ENCODE measurements at places on chromosomes 7 and 10. TPM values are rescaled to one million over a fixed set of nuclear protein-coding genes. Genes with fewer than 3 reads are reported as not detected.

DNA sequence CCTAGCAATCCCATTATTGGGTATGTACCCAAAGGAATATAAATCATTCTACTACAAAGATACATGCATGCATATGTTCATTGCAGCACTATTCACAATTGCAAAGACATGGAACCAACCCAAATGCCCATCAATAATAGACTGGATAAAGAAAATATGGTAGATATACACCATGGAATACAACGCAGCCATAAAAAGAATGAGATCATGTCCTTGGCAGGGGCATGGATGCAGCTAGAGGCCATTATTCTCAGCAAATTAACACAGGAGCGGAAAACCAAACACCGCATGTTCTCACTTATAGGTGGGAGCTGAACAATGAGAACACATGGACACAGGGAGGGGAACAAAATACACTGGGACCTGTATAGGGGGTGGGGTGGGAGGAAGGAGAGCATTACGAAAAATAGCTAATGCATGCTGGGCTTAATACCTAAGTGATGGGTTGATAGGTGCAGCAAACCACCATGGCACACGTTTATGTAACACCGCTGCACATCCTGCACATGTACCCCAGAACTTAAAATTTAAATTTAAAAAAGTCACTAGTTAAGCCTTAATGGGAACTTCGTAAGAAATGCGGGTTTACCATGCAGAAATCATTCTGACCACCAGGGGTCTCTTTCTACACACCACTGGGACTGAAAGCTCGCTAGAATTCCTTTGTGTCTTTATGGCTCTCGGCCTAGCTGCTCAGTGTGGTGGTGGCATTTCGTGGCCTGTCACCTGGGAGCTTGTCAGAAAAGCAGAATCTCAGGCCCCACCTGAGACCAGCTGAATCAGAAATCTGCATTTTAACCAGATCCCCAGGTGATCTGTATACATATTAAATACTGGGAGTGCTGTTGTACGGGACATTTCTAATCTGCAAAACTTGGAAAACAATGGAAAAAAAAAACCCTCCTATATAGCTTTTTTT lies 9.5 kb downstream of the ANKRD1 start:
- no peak overlapping the region for H3K27ac ChIP-seq
- no peaks in the 10 kb centered on the region for H3K27me3 ChIP-seq
- H3K4me3 ChIP-seq = no peak overlapping the region

- H3K4me1 ChIP-seq = no peaks in the 10 kb centered on the region
- no peaks in the 10 kb centered on the region for H3K36me3 ChIP-seq
- no peak overlapping the region for H3K27ac ChIP-seq
- H3K4me3 ChIP-seq = no peak overlapping the region
- DNase-seq = no peak
These were observed 23.0 kb upstream of the DLD start for GRCh38 chr7:107867858-107868466.

DNA sequence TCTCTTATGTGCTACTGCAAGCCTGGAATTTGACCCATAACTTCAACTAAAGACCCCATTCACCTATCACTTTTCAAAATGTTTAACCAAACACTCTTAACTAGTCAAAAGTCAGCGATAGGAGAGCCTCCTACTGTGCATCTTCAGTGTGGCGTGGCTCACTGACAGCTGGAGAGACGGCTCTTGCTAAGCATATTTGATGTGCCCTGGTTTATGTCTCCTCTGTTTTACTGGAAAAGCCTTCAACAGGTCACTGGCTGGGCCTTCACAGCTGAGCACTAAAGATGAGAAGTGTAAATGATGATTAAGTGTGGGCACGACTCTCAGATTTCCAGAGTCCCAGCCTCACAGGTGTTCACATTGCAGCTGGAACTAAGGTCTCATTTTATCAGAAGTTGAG lies 472.1 kb downstream of the SEMA3D start:
- H3K36me3 ChIP-seq = no peaks in the 10 kb centered on the region
- no peak for DNase-seq
- no peak overlapping the region for H3K27ac ChIP-seq

- no peak overlapping the region for H3K27ac ChIP-seq
- DNase-seq = no peak
- H3K36me3 ChIP-seq = no peaks in the 10 kb centered on the region
- H3K4me1 ChIP-seq = peaks cover 21% of the 10 kb centered on the region
- H3K4me3 ChIP-seq = no peak overlapping the region
These were observed 151.0 kb upstream of the HDAC9 start for GRCh38 chr7:18344536-18344935.

Gene STN1
- 27.7 TPM for total RNA-seq

DNA sequence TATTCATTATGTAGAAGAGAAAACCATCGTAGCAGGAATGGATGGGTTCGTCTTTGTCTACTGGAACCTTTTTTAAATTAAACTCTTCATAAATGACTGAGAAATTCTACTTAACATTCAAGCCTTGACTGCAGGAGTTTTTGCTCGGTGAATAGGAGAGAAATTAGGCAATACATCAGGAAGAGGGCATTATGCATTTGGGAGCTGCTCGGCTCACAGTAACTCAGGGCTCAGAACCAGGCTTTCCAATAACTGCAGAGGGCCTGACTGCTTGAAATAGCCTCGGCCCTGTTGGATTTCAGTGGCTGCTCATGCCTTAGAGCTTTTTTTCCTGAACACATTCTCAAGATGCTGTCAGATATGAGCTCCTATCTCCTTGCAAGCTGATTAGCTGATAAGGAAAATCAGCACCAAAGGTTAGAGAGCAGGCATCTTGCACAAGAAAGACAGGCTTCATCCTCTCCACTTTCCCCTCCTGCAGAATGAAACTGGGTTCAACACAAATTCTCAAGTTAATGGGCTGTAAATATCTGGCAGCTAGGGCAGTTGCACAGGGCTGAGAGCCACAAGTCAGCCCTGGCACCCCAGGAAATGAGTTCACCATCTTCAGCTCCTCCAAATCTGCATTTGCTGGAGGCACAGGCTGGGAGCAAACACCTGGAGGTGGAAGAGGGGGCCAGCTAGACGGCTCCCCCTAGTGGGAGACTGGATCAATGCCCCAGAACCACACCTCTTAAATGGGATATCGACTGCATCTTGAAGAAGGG lies 24.3 kb downstream of the TECTB start:
- H3K4me1 ChIP-seq = no peaks in the 10 kb centered on the region
- no peaks in the 10 kb centered on the region for H3K36me3 ChIP-seq
- peaks cover 14% of the 10 kb centered on the region for H3K27me3 ChIP-seq
- H3K27ac ChIP-seq = no peak overlapping the region

DNA sequence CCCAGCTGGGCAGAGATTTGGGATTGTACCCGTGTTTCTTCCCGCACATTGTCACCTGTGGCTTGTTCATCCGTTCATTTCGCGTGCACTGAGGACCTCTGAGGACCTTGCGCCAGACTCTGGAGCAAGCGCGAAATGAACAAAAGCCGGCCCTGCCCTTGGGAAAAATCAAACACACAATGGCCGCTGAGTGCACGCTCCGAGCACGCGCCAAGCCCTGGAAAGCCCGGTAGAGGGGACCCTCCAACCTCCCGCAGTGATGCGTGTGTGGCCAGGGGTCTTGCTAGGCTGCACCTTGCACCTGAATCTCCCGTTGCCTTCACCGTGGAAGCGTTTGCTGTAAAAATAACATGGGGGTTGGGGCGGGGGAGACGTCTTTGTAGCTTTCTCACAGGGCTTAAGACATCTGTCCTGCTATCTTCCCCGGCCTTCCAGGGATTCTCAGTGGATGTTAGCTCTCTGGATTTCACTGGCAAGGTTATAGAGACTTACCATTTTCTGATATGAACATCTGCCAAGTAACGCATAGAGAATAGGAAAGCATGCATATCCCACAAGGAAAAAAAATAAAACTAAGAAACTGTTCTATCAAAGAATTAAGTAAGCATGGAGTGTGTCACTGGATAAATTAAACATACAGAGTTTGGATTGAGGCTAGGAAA lies 37.3 kb downstream of the ZNF777 start:
- H3K4me3 ChIP-seq = peak overlapping the region; percentile 56
- H3K4me1 ChIP-seq = peaks cover 12% of the 10 kb centered on the region
- H3K36me3 ChIP-seq = no peaks in the 10 kb centered on the region
- no peaks in the 10 kb centered on the region for H3K27me3 ChIP-seq
- DNase-seq = peak; percentile 72

Gene ASL
- 23.1 TPM for total RNA-seq

Gene GATA3
- total RNA-seq = 0.46 TPM

- no peak overlapping the region for H3K27ac ChIP-seq
- H3K4me3 ChIP-seq = no peak overlapping the region
- no peaks in the 10 kb centered on the region for H3K36me3 ChIP-seq
- no peaks in the 10 kb centered on the region for H3K27me3 ChIP-seq
- H3K4me1 ChIP-seq = no peaks in the 10 kb centered on the region
These were observed 375.9 kb downstream of the DNAJB6 start for GRCh38 chr7:157712666-157713235.

GRCh38 chr10:8043569-8044306 lies 10.8 kb upstream of the GATA3 start:
- H3K27ac ChIP-seq = no peak overlapping the region
- H3K36me3 ChIP-seq = no peaks in the 10 kb centered on the region
- peaks cover 9% of the 10 kb centered on the region for H3K27me3 ChIP-seq
- DNase-seq = no peak
- peak overlapping the region; percentile 32 for H3K4me3 ChIP-seq

GRCh38 chr10:28200775-28201174 lies 102.1 kb downstream of the MPP7 start:
- H3K4me1 ChIP-seq = peaks cover 33% of the 10 kb centered on the region
- H3K27ac ChIP-seq = peak overlapping the region; percentile 48
- no peaks in the 10 kb centered on the region for H3K36me3 ChIP-seq
- no peaks in the 10 kb centered on the region for H3K27me3 ChIP-seq

- no peaks in the 10 kb centered on the region for H3K27me3 ChIP-seq
- H3K4me1 ChIP-seq = no peaks in the 10 kb centered on the region
- H3K27ac ChIP-seq = no peak overlapping the region
- H3K36me3 ChIP-seq = no peaks in the 10 kb centered on the region
- no peak for DNase-seq
- H3K4me3 ChIP-seq = no peak overlapping the region
These were observed 121.5 kb downstream of the TWIST1 start for GRCh38 chr7:18995811-18996426.

Gene LBX1
- not detected for total RNA-seq

GRCh38 chr10:19985745-19986144 lies 169.5 kb downstream of the PLXDC2 start:
- H3K4me1 ChIP-seq = peaks cover 16% of the 10 kb centered on the region
- H3K27ac ChIP-seq = peak overlapping the region; percentile 75
- H3K4me3 ChIP-seq = no peak overlapping the region
- H3K27me3 ChIP-seq = no peaks in the 10 kb centered on the region
- no peaks in the 10 kb centered on the region for H3K36me3 ChIP-seq

DNA sequence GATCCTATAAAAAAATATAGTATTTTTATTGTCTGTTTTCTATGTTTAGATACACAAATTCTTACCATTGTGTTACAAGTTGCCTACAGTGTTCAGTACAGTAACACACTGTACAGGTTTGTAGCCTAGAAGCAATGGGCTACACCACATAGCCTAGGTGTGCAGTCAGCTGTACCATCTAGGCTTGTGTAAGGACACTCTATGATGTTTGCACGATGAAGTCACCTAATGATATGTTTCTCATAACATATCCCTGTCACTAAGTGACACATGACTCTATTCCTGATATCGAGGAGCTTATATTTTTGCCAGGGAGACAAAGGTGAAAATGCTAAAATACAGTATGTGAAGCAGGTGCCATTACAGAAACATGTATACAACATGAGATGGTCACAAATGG lies 18.6 kb downstream of the ZNF25 start:
- H3K27ac ChIP-seq = no peak overlapping the region
- no peaks in the 10 kb centered on the region for H3K27me3 ChIP-seq
- H3K4me1 ChIP-seq = no peaks in the 10 kb centered on the region

Gene VPS37D
- 7.1 TPM for total RNA-seq

Gene NSUN5
- 31.5 TPM for total RNA-seq

DNA sequence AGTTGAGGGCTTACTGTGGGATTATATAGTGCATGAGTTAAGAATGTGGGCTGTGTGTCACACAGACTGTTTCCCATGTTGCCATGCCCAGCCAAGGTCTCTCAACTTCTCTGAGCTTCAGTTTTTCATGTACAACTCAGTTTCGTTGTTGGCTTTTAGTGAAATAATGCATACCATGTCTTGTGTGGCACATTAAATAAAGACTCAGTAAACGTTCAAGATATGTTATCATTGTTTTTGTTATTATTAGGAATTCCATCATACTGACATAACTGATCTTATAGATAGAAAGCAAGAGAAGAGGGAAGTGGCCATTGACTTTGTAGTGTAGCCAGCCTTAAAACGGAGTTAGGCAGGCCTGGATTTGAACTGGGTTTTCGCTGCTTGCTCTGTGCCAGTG lies 2.9 kb downstream of the CDK14 start:
- DNase-seq = no peak
- no peak overlapping the region for H3K27ac ChIP-seq
- H3K4me1 ChIP-seq = no peaks in the 10 kb centered on the region
- no peaks in the 10 kb centered on the region for H3K36me3 ChIP-seq
- H3K4me3 ChIP-seq = no peak overlapping the region

Gene NUB1
- 53.2 TPM for total RNA-seq

DNA sequence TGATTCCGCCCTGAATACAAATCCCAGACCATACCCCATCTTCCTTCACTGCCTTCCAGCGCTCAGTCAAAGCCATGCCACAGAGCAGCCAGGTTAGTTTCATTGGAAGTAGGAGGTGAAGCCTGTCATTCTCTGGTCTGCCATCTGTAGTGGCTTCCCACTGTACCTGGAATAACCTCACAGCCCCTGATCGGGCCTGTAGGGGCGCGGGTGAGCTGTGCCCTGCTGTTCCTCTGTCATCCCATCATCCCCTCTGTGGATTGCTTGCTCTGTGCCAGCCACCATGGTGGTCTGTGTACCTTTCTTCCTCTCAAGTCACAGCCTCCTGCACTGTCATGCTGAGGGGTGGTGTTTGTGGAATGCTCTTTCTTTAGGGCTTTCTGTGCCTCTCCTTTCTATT lies 155.1 kb downstream of the ZNF22 start:
- H3K36me3 ChIP-seq = no peaks in the 10 kb centered on the region
- no peak for DNase-seq
- H3K27ac ChIP-seq = no peak overlapping the region
- H3K4me3 ChIP-seq = no peak overlapping the region
- no peaks in the 10 kb centered on the region for H3K27me3 ChIP-seq

DNA sequence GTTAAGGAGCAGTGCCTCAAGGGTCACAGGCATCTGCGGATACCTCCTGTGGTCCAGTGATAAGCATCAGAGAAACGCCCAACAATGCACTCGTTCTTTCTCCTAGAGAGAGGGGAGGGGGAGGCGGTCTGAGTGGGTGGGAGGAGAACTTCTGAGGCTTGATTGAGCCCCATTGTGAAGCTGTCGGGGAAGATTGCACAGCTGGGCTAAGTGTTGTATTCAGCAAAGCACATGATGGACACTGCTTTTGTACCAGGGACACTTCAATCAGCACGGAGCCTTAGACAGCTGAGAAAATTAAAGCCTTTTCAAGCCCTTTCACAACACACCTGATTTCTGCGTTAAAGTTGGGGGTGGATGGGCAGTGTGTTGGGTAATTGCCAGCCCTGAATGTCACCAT lies 230.3 kb upstream of the GHITM start:
- H3K4me1 ChIP-seq = no peaks in the 10 kb centered on the region
- no peak overlapping the region for H3K4me3 ChIP-seq
- no peaks in the 10 kb centered on the region for H3K27me3 ChIP-seq
- H3K36me3 ChIP-seq = no peaks in the 10 kb centered on the region

- no peak overlapping the region for H3K27ac ChIP-seq
- H3K4me3 ChIP-seq = no peak overlapping the region
- no peak for DNase-seq
- H3K36me3 ChIP-seq = no peaks in the 10 kb centered on the region
- peaks cover 10% of the 10 kb centered on the region for H3K4me1 ChIP-seq
These were observed 2.7 kb downstream of the OPN4 start for GRCh38 chr10:86657011-86657395.

Gene SYCE1
- total RNA-seq = not detected

Gene TMEM229A
- total RNA-seq = not detected

All from esophagus muscularis mucosa (tissue), 4 donors.